ENCODE measurements at places on chromosomes 2 and 18.
A peak's percentile ranks its signal among the peaks of the same experiment; 100 is the strongest.

- DNase-seq = no peak
Observed at GRCh38 chr2:114056294-114057143, 166.6 kb downstream of the ACTR3 start.

DNA sequence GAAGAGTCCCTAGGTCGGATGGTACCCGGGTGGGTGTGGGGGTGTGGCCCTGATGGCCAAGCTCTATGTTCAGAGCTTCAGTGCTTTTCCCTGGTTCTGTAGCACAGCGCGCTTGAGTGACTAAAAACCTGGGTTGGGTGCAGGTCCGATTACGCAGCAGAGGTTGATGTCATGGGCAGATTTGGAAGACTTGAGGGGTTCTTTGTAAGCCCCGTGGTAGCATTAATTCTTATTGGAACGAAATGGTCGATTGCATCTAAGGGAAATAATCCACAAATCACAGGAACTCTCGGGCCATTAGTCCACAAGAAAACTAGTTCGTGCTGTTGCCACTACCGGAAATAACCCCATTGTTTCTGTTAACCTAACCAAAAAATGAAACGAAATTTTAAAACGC, 9.0 kb downstream of the HOXD8 start:
- no peak for DNase-seq

GRCh38 chr2:98037206-98037605, 41.5 kb upstream of the TMEM131 start:
- DNase-seq = no peak

- no peak for DNase-seq
Observed at GRCh38 chr18:46261799-46262198, 157.6 kb downstream of the HAUS1 start.

DNA sequence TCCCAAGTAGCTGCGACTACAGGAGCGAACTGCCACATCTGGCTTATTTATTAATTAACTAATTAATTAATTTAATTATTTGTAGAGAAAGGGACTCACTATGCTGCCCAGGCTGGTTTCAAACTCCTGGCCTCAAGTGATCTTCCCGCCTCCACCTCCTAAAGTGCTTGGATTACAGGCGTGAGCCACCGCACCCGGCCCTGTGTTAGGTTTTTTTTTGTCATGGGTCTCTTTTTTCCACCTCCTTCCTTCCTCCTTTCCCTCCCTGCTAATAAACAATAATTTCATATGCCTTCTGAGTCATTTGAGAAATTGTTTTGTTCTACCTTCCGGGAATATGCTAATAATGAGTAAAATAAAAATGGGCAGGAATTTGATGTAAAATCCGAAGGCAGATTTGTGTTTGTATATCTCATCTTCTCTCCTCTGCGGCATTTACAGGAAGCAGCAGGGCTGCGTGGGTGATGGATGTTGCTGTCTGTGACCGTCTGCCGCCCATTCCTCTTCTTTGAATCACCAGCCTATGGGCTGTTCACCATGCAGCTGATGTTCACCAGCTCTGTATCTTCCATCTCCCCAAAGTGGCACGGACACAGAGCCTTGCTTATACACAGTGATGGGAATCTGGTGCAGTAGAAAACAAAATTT, 89.9 kb downstream of the ACSL3 start:
- no peak for DNase-seq

DNA sequence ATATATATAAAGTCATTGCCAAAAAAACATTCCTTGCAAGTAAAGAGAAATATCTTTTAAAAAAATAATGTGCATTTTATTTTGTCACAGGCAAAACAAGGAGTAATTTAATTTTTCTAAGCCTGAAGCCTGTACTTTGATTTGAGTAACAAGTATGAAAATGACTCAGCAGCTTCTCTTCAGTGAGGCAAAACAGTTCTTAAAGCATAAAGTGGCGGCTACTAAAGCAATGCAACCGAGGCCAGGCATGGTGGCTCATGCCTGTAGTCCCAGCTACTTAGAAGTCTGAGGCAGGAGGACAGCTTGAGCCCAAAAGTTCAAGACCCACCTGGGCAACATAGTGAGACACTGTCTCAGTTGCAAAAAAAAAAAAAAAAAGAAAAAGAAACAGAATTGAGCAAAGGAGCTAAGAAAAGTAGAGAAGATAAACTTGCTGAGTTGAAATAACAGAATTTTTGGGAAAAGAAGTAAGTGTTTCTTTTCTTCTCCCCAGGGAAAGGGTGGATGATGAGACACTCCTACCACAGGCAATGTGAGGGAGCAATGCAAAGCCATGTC, 29.6 kb downstream of the DOK1 start:
- DNase-seq = no peak

- no peak for DNase-seq
Observed at GRCh38 chr2:12718711-12719399, 2.1 kb downstream of the TRIB2 start.

GRCh38 chr2:75360945-75361344, 161.6 kb upstream of the TACR1 start:
- DNase-seq = no peak

- DNase-seq = no peak
Observed at GRCh38 chr2:230129343-230129742, 60.6 kb upstream of the SLC16A14 start.

DNA sequence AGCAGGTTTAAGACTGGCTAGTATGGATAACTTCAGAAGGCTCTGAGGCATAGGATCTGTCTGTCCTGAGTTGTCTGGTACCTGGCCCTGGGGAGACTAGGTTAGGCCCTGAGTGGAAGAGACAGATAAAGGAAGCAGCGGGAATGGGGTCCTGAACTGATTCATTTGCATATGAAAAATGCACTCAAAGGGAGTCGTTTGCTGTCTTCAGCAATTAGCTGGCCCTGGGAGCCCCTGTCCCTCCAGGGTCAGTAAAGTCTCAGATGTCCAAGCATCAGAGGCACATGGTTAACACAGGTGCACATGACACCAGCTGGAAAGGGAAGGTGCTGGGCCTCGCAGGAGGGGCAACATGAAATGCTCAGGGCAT, 172.4 kb downstream of the ACOXL start:
- no peak for DNase-seq

DNA sequence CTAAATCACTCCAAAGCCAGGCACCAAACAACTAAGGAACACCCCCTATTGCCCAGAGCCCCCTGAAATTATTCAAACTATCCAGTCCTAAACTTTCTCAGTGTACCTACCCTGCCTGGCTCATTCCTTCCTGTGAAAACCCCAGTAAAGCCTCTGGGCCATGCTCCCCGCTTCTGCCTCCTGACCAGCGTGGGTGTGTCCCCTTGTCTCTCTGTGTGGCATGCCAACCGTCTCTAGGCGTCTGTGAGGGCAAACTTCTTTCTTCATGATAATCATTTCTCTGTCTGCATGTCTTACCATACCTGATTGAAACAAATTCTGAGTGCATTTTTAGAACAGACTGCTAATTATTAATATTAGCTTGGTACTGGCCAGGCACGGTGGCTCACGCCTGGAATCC, 109.0 kb upstream of the MSH2 start:
- DNase-seq = no peak

DNA sequence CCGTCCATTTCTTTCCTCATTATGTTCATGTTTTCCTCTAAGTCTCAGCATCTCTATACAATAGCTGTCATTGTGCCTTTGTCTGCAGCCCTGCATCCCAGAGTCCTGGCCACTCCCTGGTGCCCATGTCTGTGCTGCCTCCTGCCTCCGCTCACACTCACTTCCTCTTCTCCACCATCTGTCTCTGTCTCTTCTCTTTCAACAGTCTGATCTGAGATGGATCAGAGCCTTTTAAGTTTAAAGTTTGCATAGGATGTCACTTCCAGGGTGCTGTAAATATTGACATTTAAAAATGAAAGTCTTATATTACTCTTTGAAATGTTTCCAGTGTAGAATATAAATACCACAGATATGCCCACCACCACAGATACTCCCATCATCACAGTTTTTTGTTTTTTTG, 42.7 kb downstream of the UBE2F start:
- DNase-seq = peak; percentile 10

GRCh38 chr2:190722061-190722759, 73.3 kb downstream of the NAB1 start:
- no peak for DNase-seq

GRCh38 chr18:31441493-31441892, 6.0 kb upstream of the DSG3 start:
- DNase-seq = no peak

GRCh38 chr2:103361712-103362111, 599.9 kb downstream of the TMEM182 start:
- no peak for DNase-seq

DNA sequence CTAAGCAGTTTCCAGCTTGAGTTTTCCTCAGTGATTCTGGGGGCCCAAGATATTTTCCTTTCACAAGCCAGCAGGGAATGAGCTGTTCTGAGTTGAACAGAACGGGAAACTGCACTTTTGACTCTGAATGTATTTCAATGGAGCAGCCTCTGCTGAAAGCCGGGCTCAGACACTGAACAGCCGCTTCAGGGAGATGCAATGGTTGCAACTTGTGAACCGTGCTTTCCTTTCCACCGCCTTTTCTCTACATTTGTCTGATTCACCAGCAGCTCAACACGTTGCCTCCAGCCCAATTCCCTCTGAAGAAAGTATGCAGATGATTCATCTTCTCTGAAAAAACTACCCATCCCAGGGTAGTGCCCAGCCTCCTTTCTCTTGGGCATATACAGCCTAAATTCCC, 119.3 kb upstream of the PKDCC start:
- no peak for DNase-seq

DNA sequence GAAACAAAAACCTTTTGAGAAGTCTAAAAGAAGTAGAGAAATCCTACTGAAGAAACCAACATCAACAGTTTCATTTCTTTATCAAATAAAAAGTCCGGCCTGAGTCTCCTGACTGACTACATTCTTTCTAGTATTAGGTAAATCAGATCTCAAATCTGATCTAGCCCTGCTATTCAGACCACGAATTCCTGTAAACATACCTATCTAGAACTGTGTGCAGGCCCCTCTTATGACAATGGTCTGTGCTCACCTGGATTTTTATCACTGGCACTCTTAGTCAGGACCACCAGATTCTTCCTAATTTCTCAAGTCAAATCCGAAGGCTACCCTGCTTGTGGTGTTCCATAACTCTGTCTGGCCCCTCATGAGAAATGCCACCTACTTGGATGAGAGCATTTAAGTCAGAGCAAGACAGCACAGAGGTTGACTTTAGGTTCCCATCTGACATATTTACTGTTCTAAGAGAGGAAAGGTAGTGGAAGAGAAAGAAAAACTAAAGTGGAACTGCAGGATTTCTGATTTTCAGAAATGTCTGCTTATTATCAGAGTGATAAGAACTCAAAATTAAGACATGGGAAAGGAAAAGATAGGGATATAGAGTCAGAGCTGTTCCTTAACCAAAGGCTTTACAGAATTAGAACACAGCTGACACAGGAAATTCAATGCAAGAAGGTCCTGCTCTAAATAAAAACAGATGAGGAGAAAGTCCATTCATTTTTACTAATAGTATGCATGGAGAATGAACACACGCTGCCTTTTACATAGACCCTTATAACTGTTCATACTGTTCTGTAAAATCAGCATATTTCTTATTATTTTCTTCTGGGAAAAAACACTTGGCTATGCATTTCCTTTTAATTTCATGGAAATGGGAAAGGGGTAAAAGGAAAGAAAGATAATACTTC, 56.5 kb downstream of the SLC8A1 start:
- DNase-seq = no peak

GRCh38 chr2:44745922-44746766, 195.4 kb upstream of the SIX3 start:
- DNase-seq = no peak

DNA sequence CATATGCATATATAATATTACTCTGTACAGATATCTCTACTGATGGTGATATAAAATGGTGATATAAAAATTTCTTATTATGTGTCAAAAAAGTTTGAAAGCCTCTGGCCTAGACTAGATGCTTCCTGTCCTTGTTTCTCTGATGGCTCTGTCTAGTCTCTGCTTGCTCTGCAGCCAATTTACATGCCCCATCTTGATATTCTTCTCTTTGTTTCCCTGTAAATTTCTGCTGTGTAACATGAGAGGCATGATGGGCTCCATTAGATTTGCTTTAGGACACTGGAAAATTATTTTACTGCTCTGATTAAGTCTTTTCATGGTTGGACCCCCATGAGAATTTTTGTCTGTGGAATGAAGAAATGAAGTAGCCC, 24.3 kb downstream of the BABAM2 start:
- no peak for DNase-seq

GRCh38 chr2:237691029-237691907, 63.9 kb downstream of the LRRFIP1 start:
- no peak for DNase-seq

GRCh38 chr2:239223310-239224198, 177.3 kb downstream of the HDAC4 start:
- peak; percentile 61 for DNase-seq

DNA sequence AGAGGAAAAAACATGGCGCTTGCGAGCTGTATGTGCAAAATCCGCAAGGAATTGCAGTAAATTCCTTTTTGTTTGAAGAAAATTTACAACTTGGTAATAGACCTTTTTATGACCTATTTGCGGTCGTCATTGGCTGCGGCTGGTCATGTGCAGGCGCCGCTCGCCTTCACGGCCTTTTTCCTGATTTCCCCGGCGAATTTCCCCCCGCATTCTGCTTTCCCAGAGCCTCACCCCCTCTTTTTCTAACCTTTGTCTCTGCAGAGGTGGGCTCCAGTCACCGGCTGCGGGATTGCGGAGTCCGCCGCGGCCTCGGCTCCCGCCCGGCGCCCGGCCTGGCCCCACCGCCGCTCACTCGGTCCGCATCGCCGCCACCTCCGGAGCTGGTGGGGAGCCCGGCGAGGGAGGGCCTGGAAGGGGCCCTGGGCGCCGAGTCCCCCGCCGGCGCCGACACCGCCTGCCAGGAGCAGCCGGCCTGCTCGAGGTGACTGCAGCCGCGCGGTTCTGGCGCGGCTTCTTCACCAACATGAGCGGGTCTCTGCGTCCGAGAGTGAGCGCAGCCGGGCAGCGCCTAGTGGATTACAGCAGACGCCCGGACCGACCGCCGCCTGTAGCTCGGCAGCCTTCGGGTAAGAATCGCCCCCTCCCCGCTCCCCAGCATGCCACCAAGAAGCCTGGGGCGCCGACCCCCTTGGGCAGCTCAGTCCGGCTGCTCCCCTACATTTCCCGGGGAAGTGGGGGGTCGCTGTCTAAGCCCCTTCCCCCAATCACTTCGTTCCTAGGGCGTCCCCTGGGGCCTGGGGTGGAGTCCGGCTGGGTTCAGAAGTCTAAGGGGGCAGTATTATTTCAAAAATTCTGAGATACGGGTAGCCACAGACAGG, 7.1 kb downstream of the HOXD8 start:
- no peak for DNase-seq
